ENCODE measurements at places on chromosomes 7 and 10.

- DNase-seq, result no peak
Measured at GRCh38 chr7:143085109-143085508, 33.0 kb downstream of the OR6V1 start.

DNA sequence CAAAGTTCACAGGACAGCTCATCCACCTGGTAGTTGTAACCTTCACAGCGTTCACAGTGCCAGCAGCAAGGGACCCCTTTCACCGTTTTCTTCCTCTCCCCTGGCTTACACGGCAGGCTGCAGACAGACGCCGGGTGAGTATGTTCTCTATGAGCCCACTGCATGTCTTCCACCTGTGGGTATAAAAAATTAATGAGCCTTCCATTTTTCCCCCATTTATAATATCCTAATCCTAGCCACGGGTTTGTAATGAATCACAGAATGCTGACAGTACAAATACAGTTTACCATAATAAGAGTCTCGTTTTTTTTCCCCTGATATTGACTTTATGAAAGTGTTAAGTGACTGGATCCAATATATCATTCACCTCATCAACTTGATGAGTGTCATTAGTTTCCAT is 719.0 kb downstream of the GRM8 start:
- DNase-seq, result no peak

- no peak for DNase-seq
Measured at GRCh38 chr10:44650691-44651661, 260.2 kb upstream of the TMEM72 start.

DNA sequence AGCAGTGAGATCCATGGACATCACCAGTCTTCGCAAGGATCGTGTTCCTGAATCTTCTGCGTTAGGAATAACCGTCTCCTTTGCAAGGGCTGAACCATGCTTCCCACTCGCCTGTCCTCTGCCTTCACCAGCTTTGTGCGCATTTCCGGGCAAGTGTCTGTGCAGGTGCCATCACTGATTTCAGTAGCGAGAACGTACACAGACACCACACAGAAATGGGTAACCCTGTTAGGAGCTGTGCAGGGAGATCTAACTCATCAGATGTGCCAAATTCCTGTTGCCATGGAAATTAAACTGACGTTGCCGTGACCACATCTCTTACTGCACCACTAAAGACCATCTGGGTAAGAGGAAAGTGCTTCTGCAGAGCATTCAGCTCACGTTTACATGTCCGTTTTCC is 146.3 kb downstream of the DIP2C start:
- DNase-seq, result no peak

DNA sequence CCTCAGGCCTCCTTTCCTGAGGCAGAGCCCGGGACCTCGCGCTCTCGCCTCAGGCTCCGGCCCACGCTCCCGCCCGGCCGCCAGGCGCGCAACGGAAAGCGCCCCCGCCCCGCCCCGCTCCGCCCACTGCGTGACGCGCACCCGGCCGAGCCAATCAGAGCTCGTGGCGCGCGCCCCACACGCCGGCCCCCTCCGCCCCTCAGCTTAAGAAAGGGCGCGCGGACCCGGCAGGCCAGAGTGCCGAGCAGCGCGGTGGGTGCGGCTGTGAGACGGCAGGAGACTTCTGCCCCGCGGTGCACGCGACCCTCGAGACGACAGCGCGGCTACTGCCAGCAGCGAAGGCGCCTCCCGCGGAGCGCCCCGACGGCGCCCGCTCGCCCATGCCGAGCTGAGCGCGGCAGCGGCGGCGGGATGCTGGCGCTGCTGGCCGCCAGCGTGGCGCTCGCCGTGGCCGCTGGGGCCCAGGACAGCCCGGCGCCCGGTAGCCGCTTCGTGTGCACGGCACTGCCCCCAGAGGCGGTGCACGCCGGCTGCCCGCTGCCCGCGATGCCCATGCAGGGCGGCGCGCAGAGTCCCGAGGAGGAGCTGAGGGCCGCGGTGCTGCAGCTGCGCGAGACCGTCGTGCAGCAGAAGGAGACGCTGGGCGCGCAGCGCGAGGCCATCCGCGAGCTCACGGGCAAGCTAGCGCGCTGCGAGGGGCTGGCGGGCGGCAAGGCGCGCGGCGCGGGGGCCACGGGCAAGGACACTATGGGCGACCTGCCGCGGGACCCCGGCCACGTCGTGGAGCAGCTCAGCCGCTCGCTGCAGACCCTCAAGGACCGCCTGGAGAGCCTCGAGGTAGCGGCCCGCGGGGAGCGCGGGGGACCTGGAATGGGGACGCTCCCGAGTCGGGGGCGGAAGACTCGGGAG is at the start of gene NPTX2:
Gene NPTX2 (plus strand): TSS at position 235 of the 909 bp plus-strand sequence. CDS start 177 bp downstream, at position 412.
- DNase-seq, result no peak

- DNase-seq, result no peak
Measured at GRCh38 chr7:45384499-45384898, 189.7 kb upstream of the ADCY1 start.

DNA sequence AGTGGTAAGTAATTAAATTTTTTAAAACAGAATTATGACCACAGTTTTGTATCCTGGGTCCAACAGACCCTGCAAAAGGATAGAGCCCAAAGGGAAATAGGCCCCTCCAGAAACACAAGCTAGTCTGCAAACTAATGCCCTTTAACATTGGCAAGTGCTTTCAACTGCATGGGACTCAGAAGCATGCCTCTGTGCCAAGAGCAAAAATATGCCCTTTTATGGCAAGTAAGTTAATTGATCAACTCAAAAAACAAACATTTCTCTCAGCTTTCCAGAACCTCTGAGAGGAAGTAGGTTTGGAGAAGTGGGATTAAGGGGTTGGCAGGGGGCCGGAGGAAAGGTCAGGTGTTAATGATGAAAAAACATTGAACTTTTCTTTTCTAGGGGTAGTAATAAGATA is 186.6 kb upstream of the PRSS1 start:
- DNase-seq, result no peak

DNA sequence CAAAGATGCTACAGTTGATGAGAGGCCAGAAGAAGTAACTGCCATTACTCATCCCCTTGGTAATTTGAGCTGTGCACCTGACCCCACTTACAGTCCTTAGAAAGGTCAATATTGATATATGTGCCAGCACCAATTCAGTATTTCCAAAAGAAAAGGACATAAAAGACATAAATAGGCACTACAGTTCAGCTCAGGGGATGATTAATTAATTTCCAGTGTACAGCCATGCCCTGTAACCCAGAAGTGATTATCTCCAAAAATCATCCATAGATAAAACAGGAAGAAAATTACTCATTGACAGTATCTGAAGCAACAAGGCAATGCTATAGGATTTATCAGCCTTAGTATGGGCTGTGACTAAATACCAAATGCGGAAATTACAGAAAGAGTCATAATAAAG is 82.4 kb downstream of the PHYHIPL start:
- no peak for DNase-seq

All from CD4-positive, alpha-beta T cell treated with Interleukin-4 for 4 hours (primary cell).